Ecto neural progenitor cell (in vitro differentiated cells): ENCODE measurements at places on chromosomes 1 and 21.
A peak's percentile ranks its signal among the peaks of the same experiment; 100 is the strongest.

DNA sequence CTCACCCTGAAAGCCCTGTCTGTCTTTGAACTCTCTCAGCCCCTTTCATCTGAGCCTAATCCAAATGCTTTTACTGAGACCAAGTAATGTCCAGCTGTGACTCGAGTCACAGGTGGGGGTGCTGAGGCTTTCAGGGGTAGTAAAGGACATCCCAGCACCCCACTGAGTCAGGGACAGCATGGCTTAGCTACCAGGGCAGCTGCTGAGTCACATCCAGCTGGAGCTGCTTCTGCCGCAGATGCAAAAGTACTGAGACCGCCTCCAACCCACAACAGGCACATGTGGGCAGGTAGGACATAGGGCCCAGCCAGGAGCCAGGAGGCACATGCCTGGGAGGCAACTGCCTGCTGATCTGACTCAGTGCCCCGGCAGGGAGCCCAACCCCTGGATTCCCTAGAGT lies 6.7 kb upstream of the VSIG8 start:
- DNase-seq, result no peak

- DNase-seq, result no peak
These were observed 841.1 kb downstream of the USP25 start for GRCh38 chr21:16570856-16571255.

DNA sequence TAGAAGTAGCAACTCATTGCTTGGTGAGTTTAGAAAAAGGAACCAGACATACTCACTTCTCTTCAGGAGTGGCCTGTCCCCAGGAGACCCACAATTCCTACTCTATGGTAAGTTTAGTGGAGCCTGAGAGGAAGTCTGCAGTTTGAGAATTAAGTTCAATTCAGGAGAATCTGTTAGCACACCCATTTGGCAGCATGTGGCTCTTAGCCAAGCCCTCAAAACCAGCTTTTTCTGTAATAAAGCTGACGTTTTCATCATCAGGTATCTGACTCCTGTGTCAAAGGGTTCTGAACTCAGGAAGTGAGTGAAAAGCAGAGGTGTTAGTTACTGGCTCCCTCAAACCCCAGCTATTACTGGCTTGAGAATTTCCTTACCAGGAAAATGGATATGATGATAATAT lies 20.4 kb upstream of the RGS16 start:
- no peak for DNase-seq

DNA sequence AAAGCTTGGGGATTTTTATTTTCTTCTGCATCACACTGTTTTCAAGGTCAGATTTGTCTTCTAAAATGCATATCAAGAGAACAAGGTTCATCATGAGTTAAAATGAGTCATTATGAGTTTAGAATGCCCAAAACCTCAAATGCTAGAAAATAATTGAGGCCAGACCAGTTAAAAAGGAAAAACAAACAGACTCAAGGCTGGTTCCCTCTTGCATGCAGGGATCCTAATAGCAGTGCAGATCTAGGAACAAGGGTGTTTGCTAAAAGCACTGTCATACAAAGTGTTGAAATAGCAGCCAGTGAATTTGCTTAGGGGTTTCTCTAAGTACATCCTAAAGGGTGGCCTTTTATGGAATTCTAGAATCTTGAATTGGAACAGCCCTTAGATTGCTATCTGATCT lies 15.3 kb downstream of the BEND5 start:
- no peak for DNase-seq

- peak; percentile 47 for DNase-seq
These were observed 53.6 kb downstream of the WNT9A start for GRCh38 chr1:227893949-227894721.
